WTC11 (cell line): ENCODE measurements at places on chromosomes 6 and 20.

- H3K4me1 ChIP-seq = peaks cover 18% of the 10 kb centered on the region
- no peaks in the 10 kb centered on the region; the same call in 1 of the 2 replicates for H3K27me3 ChIP-seq
- DNase-seq = no peak
- peaks cover 16% of the 10 kb centered on the region for H3K36me3 ChIP-seq
- H3K4me3 ChIP-seq = no peak overlapping the region
- no peak overlapping the region for H3K27ac ChIP-seq
Measured at GRCh38 chr20:18009116-18009515, 40.3 kb downstream of the MGME1 start.

DNA sequence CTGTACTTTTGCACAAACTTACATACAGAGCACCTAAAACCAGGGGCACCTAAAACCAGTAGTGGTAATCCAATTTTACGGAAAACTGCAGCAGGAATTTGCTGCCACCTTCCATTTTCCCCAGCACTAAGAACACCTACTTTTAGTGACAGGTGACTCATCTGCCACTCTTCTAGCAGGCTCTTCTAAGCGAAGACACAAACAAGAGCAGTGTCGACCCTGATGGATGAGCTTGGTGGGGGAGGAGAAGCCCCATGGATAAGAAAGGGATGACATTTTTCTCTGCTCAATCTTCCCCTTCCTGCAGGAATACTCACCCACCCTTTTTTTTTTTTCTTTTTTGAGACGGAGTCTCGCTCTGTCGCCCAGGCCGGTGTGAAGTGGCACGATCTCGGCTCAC lies 116.9 kb downstream of the GMPR start:
- peaks cover 5% of the 10 kb centered on the region for H3K4me1 ChIP-seq
- no peak overlapping the region for H3K27ac ChIP-seq
- H3K27me3 ChIP-seq = no peaks in the 10 kb centered on the region
- DNase-seq = no peak

DNA sequence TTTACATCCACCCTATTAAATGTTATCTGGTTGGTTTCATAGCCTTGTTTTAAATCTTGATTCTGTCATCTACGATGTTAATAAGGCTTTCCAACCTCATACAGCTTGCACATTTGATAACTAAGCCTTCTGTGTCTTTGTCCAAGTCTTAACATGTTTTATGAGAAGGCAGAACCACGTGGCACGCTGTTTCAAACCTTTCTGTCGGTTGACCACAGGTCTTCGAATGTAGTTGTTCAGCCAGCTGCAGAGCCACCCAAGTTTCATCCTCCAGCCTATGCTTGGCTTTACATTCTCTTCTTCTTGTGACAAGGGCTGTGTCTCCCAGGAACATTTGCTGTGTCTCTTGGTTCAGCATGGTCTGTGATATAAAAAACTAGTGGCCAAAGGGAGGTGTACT lies 15.7 kb upstream of the SGK2 start:
- no peak overlapping the region for H3K27ac ChIP-seq
- H3K4me1 ChIP-seq = no peaks in the 10 kb centered on the region
- DNase-seq = no peak
- H3K4me3 ChIP-seq = no peak overlapping the region
- peaks cover 3% of the 10 kb centered on the region; the same call in 1 of the 2 replicates for H3K27me3 ChIP-seq

- H3K4me3 ChIP-seq = no peak overlapping the region
- H3K27me3 ChIP-seq = no peaks in the 10 kb centered on the region; the same call in 1 of the 2 replicates
- H3K27ac ChIP-seq = no peak overlapping the region
- H3K4me1 ChIP-seq = no peaks in the 10 kb centered on the region
Measured at GRCh38 chr6:14172562-14172961, 55.0 kb downstream of the CD83 start.

DNA sequence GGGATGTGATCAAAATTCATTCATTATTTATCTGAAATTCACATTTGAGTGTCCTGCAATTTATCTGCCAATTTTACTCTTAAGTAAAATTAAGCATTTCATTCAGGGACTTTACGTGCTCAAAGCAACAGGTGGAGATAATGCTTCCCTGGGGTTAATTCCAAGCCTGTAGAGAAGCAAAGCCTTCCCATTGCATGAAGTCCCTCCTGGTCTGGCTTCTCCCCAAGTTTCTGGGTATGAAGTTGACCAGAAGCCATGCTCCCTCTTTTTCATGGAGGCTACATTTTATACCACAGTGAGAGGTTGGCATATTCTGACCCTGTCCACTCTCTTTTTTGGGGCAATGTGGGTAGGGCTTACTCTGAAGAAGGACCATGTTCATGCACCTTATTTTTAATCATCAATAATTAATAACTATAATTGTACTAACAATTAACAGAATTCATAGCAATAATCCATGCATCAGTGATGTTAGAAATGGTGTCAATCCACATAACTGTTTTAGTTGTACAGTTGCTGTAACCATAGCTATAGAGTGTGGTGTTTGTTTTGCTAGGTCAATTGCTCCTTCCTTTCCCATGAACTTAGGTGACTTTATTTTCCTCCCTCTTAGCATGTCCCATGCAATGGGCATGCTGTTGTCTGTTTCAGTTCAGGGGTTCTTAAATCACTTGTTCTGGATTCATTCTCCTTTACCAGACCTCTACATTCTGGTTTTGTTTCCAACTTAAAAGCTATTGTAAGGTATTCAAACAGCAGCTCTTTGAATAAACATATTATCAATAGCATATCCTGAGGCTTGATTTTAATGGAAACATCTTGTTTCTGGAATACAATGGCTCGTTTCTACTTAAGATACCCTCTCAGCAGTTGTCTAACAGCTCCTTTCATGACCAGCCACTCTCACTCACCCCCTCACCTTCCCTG lies 1.5 kb downstream of the LAMA4 start:
- H3K36me3 ChIP-seq = no peaks in the 10 kb centered on the region
- peak overlapping the region; percentile 92 for H3K4me3 ChIP-seq
- no peak for DNase-seq
- peaks cover 44% of the 10 kb centered on the region for H3K27me3 ChIP-seq
- H3K27ac ChIP-seq = no peak overlapping the region

GRCh38 chr6:141877275-141877983 lies 255.3 kb upstream of the GJE1 start:
- H3K4me3 ChIP-seq = no peak overlapping the region
- peaks cover 3% of the 10 kb centered on the region for H3K36me3 ChIP-seq
- H3K27me3 ChIP-seq = no peaks in the 10 kb centered on the region
- H3K27ac ChIP-seq = no peak overlapping the region
